ENCODE measurements at places on chromosomes 4 and X. TPM values are rescaled to one million over a fixed set of nuclear protein-coding genes. Genes with fewer than 3 reads are reported as not detected.

The SCRG1 gene
- not detected for total RNA-seq

The UGDH gene
- total RNA-seq: 32.9 TPM

The CXorf65 gene
- 12.6 TPM for total RNA-seq

The ELOVL6 gene
- 8.5 TPM for total RNA-seq

The SMAD1 gene
- 2.8 TPM for total RNA-seq

The MTNR1A gene
- not detected for total RNA-seq

The LRIT3 gene
- 0.14 TPM for total RNA-seq

The ZAR1 gene
- total RNA-seq: not detected

The VEGFC gene
- total RNA-seq: not detected

The RHOXF1 gene
- not detected for total RNA-seq

The MRFAP1 gene
- total RNA-seq: 130 TPM

The ZXDB gene
- 5.6 TPM for total RNA-seq

- DNase-seq: no peak
Observed at GRCh38 chrX:3181846-3182245, 140.6 kb downstream of the ARSF start.

GRCh38 chrX:56793521-56794320 is 64.7 kb downstream of the NBDY start:
- no peak for DNase-seq

DNA sequence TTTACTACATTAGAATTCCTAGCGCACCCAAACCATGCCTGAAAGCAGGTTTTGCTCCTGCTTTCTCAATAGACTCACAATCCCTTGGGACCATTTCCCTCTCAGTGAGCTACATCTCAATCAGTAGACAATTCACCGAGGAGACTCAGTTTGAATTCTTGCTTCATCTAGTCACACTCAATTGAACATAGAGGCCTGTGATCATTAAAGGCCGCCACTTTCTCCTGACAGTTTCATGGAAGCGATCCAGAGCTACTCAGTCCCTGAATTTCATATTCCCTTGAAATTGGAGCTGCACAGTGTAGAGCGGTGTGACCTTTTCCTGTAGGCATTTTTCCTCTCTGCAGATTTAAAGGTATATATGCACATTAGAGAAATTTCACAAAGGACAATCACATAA is 193.9 kb upstream of the SPOCK3 start:
- DNase-seq: no peak

DNA sequence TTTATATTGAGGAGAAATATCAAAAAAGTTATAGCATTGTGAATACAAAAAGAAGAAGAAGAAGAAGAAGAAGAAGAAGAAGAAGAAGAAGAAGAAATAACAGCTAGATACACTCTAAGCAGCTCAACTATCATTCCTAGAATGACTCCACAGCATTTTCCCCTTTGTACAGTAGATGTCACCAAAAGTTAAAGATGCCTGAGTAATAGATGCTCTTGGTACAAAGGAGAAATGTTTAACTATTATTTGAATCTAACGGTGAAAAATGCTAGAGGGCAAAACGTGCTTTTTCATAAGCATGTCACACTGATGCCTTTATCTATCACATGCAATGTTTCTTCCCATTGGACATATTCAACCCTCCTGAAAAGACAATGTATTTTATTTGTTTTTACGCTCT is 178.4 kb upstream of the GPRIN3 start:
- DNase-seq: no peak

- DNase-seq: peak; percentile 63
Observed at GRCh38 chrX:110167952-110168451, 149.9 kb downstream of the AMMECR1 start.

GRCh38 chr4:48139691-48140090 is 5.6 kb upstream of the TXK start:
- DNase-seq: no peak

DNA sequence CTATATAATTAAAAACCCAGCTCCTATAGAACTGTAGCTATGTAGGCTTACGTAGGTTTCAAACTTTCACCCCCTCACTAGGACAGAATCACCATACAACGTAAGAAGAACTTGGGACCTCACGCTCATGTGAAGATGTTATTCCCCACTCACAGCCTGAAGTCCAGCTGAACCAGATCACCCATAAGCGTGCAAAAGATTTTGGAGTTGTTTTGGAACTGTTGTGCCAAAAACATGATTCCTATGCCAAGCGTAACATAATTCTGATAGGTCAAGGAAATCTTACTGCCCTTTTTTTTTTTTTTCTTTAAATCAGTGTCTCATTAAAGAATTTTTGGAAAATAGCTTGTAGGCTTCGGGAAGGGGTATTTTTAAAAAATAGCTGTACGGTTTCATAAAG is 57.0 kb downstream of the LCORL start:
- no peak for DNase-seq

DNA sequence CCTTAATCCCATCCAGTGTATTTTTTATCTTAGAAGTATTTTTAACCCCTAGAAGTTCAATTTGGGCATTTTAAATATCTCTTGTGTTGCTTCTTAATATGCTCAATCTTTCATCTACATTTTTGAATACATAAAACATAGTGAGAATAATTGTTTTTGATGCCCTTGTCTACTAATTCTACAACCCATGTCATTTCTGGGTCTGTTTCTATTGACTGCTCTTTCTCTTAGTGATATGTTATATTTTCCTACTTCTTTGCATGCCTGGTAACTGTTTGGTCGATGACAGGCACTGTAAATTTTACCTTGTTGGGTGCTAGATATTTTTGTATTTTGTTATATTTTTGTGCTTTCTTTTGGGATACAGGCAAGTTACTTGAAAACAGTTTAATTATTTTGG is 56.3 kb downstream of the CYTL1 start:
- no peak for DNase-seq

DNA sequence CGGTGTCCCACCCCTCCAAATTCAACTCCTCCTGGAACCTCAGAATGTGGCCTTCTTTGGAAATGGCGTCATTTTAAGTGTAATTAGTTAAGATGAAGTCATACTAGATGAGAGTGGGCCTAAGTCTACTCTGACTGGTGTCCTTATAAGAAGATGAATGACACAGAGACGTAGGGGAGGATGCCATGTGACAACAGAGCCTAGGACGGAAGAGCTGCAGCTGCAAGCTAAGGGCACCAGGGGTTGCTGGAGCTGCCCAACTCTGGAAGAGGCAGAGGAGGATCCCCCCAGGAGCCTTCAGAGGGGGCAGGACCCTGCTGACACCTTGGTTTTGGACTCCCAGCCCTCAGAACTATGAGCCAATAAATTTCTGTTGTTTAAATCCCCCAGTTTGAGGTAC is 115.1 kb downstream of the STK32B start:
- DNase-seq: no peak

DNA sequence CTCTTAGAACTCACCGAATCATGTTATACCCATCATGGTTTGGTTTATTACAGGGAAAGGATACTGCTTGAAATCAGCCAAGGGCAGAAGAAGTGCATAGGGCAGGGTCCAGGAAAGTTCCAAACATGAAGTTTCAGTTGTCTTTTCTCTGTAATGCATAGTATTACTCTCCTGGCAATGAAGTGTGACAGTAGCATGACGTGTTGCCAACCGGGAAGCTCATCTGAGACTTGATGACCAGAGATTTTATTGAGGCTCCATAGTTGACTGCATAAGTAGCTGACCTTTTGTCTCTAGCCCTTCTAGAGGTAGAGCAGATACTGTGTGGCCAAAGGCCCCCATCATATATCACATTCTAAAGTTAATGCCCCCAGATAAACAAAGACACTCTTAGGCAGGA is 72.1 kb downstream of the BEND4 start:
- no peak for DNase-seq

GRCh38 chr4:4752576-4753401 is 106.7 kb upstream of the MSX1 start:
- no peak for DNase-seq

DNA sequence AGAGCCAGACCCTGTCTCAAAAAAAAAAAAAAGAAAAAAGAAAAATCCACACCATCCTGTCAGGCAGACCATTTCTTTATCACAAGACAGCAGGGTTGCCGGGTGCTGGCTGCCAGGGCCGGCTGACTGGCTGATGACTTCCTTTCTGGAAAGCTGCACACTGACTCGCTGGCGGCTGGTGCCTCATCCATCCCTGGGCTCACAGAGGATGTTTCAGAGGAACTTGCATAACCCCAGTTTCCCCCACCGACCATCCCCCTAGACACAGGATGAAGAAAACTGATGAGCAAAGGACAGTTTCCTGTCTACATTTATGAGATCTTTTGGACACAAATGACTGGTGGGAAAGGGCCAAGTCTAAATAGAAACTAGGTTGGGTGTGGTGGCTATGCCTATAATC is 14.1 kb downstream of the HPSE start:
- peak; percentile 66 for DNase-seq

- DNase-seq: no peak
Observed at GRCh38 chr4:42172921-42173320, 20.5 kb upstream of the BEND4 start.

DNA sequence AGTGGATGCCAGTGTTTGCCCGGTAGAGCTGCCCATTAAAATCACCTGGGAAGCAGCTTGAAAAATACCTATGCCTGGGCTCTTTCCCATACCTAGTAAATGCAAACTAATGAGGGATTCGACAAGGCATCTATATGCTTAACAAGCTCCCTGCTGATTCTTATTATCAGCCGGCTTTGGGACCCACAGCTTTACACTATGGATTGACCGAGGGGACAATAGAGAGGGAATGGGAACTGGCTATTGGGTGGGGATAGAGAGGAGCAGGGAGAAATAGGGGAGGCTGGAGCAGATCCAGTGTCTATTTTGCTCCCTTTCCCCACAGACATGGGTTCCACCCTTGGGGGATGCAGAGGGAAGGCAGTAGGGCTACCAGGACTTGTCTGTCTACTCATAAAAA is 103.1 kb upstream of the TEX13D start:
- DNase-seq: no peak

DNA sequence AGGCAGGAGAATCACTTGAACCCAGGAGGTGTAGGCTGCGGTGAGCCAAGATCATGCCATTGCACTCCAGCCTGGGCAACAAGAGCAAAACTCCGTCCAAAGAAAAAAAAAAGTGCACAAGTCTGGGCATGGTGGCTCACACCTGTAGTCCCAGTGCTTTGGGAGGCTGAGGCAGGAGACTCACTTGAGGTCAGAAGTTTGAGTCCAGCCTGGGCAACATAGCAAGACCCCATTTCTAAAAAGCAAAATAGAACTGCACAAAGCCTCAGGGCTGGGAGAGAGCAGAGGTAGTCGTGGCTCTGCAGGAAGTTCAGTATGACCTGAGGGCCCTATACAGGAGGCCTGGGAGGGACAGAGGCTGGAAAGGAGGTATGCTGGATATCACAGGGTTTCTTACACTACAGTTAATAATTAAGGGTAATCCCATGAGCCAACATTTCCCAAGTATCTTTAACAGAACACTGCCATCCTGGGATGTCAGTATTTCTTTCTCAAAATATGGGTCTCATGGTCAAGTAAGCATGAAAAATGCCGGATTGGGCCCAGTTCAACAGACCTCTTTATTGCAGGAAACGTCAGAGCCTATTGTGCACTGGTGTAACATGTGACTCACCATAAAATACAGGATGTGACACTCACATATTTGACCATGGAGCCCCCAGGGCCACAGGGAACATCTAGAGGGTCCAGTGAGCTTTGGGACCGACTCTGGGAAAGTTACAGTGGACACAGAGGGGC is 37.8 kb downstream of the ACSL1 start:
- no peak for DNase-seq

GRCh38 chr4:4865705-4866123 is 6.2 kb downstream of the MSX1 start:
- no peak for DNase-seq

GRCh38 chrX:120604361-120604782 is 471 bp downstream of the MCTS1 start:
- DNase-seq: peak; percentile 46

- no peak for DNase-seq
Observed at GRCh38 chr4:9997886-9998285, 23.4 kb downstream of the SLC2A9 start.

DNA sequence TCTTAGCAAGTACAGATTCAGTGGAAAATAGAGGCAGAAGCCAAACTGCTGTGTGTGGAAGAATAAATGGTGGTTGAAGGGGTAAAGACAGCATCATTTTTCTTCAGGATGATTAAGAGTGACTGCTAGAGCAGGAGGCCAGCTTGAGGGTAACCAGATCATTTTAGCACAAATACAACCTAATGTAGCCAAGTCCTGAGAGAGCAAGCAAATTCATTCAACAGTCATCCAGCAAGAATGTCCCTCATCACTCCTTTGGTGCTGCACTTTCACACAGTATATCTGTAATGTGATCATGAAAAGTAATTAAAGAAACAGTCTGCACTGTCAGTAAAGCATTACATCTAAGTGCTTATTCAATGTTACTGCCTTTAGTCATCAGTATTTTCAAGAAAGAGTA is 44.8 kb downstream of the NPFFR2 start:
- no peak for DNase-seq

DNA sequence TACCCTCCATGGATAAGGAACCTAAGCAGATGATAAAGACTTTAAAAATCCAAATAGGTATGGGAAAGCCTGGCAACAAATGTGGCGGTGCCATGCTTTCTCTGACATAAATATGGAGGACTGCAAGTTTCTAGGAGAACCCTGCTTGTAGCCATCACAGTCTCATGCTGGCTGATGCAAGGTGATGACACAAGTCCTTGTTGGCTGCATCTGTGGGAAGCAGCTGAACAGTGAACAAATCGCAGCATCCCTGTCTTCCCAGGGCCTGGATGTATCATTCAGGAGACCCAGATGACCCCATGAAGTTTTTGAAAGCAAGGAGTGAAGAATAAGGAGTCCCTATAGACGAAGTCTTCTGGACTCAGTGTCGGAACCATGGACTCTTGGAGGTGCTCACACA is 234.4 kb upstream of the HS3ST1 start:
- DNase-seq: no peak

DNA sequence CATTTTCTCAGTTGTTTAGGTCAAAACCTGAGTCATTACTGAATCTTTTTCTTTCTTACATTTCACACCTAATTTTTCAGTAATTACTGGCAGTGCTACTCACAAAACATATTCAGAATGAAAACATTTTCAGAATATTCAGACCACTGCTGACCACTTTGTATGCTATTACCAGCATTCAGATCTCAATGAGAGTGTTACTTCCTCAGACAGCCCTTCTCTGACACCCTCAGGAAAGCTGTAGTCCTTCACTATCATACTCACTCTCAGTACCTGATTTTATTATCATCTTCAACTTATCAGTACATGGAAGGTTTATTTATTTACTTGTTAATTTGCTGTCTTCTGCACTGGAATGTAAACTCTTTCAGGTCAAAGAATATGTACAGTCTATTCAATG is 12.3 kb upstream of the ALB start:
- DNase-seq: no peak

All from activated CD4-positive, alpha-beta memory T cell treated with anti-CD3 and anti-CD28 coated beads for 36 hours (primary cell).